ENCODE measurements at places on chromosomes 7 and 10.

- no peak for DNase-seq
Measured at GRCh38 chr7:21412410-21412851, 15.5 kb upstream of the SP4 start.

- no peak for DNase-seq
Measured at GRCh38 chr10:114623661-114624294, 34.3 kb downstream of the ABLIM1 start.

- DNase-seq = no peak
Measured at GRCh38 chr10:79166741-79167140, 98.0 kb downstream of the ZMIZ1 start.

DNA sequence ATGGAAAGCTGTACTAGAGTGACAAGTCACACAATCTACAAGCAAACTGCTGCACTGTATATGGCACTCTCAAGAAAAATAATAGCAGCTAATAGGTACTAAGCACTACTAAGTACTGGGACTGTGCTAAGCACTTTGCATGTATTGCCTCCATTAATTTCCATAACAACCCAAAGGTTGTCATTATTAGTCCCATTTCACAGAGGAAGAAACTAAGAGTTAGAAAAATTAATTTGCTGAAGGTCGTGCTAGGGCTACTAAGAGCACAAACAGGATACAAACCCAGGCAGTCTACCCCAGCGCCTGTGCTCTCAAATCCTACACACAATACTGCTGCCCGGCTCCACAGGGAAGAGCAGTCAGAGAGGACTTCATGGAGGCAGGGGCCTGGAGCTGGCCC lies 51.7 kb downstream of the DLG5 start:
- no peak for DNase-seq

GRCh38 chr10:104903433-104903832 lies 262.3 kb downstream of the SORCS3 start:
- no peak for DNase-seq

DNA sequence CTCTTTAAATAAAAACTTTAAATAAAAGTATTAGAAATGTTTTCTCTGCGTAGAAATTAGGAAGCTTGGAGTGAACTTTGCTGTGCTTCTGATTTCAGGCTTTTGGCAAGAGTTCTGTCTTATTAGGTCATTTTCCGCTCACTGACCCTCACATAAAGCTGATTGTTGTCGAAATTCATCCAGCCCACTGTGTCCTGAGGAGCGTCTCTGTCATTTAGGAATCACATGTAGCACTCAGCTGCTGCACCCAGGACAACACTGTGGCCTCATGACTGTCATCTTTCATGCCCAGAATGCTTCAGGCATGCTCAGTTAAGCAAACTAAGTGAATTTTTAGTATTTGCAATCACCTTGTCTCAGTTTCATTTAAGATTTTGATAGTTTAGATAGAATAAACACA lies 57.8 kb upstream of the MSRB2 start:
- DNase-seq = no peak

Measured in central memory CD4-positive, alpha-beta T cell (primary cell).